ENCODE measurements at places on chromosomes 13 and 19.

GRCh38 chr13:66077132-66077689 lies 1152.9 kb downstream of the PCDH9 start:
- no peak for DNase-seq

GRCh38 chr13:51044023-51044665 lies 66.9 kb downstream of the C13orf42 start:
- DNase-seq, result no peak

DNA sequence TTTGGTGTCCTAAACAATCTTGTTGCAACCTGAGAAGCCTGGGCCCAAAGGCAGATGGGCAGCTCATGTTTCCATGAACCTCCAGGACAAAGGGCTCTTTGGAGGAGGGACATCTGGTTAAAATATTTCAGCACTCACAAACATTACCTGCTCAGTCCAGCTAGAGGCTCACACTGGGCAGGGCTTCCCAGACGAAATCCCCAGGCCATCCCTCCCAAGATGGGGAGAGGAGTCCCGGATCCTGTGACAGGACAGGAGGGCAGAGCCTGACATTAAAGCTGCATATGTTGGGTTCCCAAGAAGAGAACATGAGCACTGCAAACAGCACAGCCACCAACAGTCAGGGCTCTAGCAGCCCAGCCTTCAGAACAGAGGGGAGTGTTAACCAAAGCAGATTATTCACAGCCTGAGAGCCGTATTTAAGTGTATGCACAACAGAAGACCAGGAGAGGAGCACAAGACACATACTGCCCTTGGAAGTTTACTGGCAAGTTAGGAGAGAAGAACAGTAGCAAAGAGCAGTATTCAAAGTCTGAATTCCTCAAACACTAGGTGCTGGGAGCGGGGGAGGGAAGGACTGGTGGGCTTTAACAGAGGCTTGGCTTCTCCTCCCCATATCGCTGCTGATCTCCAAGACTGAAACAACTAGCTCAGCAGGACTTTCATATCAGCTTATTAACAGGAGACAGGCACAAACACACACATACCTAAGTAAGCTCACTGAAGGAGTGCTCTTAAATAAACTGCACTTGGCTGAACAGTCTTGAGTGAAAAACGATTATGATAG lies 12.3 kb downstream of the ATP7B start:
- DNase-seq, result no peak

GRCh38 chr19:39319892-39320248 lies 793 bp downstream of the LRFN1 start:
- DNase-seq, result no peak

- DNase-seq, result no peak
Observed at GRCh38 chr13:100610391-100611347, 22.1 kb upstream of the GGACT start.

DNA sequence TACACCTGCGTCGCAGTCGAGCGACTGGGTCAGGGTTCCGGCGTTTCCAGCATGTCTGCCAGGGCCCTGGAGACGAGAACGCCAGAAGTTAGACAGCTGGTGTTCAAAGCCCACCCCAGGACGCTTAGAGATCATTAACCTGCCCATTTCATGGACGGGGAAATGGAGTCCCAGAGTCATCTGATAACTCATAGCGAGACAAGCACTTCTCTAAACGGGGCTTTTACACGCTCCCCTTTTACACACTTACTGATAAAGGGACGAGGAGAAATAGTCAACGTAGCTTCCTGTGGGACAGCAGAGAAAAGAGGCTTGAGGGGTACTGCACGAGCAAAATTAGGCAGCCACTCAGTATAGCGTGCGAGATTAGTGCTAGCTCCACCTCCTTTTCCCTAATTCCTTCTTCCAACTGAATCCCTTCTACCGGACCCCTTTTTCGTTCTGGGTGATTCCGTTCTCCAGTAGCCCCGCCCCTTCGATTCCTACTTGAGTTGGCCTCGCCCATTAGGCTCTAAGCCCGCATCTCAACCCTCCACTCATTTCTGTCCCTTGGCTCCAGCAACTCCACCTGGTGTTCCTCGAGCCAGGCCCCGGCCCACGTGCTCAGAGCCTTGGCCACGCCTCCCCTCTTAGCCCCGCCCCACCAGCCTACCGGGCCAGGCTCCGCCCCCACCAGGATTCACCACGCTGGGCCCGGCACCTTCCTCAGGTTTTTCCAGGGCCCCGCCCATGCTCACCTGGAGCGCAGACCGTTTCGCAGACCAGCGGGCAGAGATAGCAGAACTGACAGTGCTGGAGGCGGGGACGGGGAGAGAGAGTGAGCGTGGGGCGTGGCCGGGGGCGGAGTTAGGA lies 3.7 kb downstream of the HRC start:
- DNase-seq, result no peak

- no peak for DNase-seq
Observed at GRCh38 chr19:55477905-55478304, 1.5 kb downstream of the ZNF628 start.

DNA sequence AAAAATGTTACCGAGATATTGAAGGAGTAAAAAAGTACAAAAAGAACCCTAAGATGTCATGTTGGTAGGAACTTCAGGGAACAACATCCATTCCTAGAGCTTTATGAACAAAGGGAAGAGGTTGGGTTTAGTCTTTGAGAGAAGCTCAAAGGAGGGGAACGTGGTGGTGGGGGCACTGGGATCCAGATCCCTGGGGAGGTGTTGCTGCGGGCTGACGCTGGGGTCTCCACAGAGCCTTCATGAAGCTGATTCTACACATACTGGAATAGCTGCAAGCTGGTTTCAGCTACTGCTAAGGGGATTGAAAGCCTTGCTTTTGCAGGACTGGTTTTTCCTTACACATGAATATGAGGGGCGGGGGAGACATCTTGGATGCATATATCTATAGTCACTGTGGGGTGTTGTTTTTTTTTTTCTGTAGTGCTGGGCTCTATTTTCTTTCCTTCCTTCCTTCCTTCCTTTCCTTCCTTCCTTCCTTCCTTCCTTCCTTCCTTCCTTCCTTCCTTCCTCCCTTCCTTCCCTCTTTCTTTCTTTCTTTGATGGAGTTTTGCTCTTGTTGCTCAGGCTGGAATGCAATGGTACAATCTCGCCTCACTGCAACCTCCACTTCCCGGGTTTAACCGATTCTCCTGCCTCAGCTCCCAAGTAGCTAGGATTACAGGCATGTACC lies 6.5 kb upstream of the MZF1 start:
- no peak for DNase-seq

DNA sequence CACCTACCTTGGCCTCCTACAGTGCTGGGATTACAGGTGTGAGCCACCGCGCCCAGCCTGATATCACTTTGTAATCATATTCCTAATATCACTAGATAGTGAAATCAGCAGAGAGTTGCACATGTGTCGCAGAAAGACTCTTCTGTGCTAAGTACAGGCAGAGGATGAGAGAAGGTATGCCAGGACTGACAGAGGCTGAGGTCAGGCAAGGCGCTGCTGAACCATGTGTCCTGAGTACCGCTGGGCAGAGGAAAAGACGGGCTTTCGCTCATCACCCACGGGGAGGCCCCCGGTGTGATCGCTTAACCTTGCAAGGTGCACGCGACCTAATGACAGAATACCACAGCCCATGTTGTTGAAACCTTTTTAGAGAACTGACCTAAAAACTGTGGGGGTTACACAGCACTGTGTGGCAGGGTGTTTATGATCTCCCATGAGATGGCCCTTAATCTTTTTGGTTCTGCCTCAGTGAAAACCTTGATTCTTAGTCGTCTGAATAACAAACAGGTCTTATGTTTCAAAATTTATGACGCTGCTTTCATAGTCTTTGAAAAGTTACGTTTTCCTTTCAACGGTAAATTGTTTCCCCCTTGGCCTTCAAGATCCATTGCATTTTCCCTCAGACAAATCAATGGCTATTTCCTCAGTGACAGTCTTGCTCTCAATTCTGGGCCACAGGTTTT lies 12.2 kb downstream of the GJA3 start:
- DNase-seq, result no peak

- no peak for DNase-seq
Observed at GRCh38 chr19:10420444-10421239, at the start of gene PDE4A. PDE4A (plus strand) TSS chr19:10420538; CDS start chr19:10420765, 227 bp downstream.

- no peak for DNase-seq
Observed at GRCh38 chr13:42574435-42575311, 721 bp downstream of the TNFSF11 start.

- DNase-seq, result no peak
Observed at GRCh38 chr19:47344425-47344824, 4.7 kb upstream of the DHX34 start.

DNA sequence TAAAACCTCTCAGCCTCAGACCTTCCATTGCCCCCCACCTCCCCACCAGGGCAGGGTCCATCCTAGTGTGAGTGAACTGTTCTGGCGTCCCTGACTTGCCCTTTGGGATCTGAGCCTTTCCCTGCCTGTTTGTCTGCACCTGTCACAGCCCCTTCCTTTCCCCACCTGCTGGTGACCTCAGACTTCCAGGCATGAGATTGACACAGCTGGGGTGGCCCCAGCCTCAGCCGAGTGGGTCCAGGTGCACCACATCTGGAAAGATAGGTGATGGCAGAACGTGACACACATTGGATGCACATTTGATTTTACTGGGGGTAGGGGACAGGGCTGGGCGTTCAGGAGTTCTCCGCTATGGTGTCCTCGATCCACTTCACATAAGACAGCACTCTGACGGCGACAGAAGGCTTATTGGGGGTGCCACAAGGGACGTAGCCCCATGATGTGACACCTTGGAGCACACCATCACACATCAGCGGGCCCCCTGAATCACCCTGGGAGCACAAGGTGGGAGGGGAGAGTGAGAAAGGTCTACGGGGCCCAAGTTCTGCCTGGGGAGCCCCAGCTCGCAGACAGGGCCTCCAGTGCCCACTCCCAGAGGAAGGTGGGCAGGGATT lies 4.6 kb downstream of the KLK1 start:
- no peak for DNase-seq

- DNase-seq, result no peak
Observed at GRCh38 chr13:78409172-78409571, 194.2 kb downstream of the POU4F1 start.

DNA sequence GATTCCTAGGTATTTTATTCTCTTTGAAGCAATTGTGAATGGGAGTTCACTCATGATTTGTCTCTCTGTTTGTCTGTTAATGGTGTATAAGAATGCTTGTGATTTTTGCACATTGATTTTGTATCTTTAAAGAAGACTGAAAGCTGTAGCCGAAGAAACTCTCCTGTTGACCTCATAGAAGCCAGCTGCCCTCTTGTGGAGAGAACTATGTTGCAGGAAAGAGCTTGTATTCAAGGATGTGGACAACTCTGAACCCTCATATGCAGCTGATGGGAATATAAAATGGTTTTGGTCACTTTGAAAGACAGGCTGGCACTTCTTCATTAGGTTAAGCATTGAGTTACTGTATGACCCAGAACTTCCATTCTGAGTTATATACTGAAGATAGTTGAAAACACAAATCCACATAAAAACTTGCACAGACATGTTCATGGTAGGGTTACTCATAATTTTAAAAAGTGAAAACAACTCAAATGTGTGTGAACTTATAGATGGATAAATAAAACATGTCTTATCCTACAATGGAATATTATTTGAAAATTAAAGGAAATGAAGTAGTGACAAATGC lies 65.8 kb upstream of the SLITRK6 start:
- DNase-seq, result no peak

DNA sequence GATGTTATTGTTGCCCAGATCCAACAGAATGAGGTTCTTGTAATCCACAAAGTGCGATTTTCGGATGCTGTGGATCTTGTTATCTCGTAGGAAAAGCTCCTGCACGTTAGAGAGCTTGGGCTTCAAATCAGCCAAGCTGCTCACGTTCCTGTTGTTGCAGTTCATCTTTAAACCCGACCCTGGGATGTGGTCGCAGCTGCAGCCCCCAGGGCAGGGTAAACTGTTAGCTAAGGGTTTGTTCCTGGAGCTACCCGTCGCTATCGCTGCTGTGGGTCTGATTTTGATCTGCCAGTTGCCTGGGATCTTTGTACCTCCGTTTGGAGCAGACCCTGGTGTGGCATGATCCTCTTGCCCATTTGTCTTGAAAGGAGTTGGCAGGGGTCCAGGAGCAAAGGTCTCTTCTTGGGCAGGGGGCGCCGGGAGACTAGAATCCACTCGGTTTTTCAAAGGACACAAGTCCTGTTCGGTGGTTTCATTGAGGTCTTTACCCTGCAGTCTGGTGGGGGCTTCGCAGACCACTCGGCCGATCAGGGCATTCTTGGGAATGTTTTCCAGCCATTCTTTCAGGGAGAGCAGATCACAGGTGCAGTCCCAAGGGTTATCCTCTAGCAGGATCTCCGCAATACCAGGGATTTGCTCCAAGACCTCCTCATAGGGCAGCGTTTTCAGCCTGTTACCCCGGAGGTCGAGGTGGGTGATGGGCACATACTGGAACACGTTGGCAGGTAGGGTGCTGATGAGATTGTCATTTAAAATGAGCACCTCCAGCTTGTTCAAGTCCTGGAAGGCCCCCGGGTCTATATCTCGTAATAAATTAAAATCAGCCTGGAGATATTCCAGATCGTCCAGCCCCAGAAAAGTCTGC lies 1.8 kb downstream of the SLITRK1 start:
- no peak for DNase-seq

GRCh38 chr13:29754473-29754806 lies 96.0 kb downstream of the UBL3 start:
- DNase-seq, result no peak

- no peak for DNase-seq
Observed at GRCh38 chr19:7648265-7649014, 11.5 kb downstream of the STXBP2 start.

GRCh38 chr19:54287456-54287855 lies 6.5 kb upstream of the LILRB2 start:
- no peak for DNase-seq
